ENCODE measurements at places on chromosomes 5 and 9.

GRCh38 chr9:117917873-117918272 lies 213.7 kb downstream of the TLR4 start:
- DNase-seq, result no peak

DNA sequence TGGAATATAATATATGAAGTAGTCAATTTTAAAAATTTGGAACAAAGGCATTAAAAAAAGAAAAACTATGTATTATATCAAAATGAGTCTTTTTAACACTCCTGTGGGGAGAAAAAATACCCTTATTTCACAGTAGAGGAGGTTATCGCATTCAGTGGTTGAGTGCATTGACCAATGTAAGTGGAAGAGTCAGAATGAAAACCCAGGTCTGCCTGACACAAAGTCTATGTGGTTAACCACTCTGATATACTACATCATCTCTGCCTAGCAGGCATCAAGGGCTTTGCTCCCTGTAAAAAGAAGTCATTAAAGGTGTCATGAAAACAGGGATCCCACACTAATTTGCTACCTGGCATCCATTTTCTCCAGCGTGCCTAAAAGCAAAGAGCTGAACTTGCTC lies 417.2 kb upstream of the C9orf72 start:
- no peak for DNase-seq

GRCh38 chr9:113462781-113463286 lies 693 bp upstream of the RGS3 start:
- DNase-seq, result no peak

DNA sequence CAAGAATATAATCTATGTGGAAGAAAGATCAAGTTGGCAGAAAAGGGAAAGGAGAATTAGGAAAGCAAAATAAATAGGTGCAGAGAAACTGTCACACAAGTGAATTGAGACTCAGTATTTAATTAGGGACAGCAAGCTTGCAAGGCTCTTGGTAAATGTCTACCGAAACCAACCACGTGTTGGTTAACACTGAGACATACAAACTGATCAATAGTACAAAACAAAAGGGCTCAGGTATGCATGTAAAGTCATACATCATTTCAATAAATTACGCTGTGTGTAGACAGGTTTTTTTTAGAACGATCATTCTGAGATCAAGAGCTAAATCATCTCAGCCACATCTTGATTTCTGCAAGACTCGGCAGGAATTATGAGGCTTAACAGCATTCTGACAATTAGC lies 225.4 kb downstream of the EBF1 start:
- DNase-seq, result no peak

DNA sequence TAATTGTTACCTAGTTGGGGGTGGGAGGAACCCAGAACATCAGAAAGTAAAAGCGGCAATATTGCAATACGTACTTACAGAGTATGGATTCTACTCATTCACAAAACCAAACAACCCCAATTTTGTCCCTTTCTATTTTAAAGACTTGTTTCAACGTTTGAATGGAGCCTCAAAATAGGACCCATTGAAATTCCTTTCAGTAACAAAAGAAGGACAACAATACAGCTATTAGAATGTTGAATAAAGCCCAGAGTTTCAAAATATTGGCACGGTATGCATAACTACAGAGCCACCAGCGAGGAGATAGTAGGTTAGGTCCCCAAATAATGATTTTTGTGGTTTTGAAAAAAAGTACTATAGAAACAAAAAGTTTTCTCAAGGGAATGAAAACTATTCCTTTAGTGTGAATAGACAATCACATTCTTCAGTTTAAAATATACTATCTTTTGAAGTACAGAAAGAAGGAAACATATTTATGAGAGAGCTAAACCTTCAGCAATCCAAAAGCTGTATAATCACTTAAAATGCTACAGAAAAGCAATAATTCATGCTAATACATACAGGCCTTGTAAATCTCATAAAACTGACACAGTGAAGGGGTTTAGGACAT lies 235.5 kb downstream of the RFX3 start:
- DNase-seq, result no peak

DNA sequence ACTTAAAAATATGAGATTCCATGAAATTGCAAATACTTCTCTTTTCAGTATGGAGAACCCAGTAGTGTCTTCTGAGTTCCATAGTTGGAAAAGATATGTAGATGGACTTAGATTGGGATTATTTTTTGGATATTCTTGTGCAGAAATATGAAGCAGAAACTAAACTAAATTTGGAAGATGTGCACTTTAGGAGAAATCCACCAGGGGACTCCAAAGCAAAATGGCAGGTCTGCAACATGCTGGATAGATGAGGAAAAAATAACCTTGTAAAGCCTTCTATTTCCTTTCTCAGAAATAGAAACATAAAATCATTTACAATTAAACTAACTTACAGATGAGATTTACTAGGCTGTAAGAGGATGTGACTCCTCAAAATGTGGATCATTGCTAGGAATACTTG lies 49.2 kb upstream of the MINAR2 start:
- DNase-seq, result no peak

DNA sequence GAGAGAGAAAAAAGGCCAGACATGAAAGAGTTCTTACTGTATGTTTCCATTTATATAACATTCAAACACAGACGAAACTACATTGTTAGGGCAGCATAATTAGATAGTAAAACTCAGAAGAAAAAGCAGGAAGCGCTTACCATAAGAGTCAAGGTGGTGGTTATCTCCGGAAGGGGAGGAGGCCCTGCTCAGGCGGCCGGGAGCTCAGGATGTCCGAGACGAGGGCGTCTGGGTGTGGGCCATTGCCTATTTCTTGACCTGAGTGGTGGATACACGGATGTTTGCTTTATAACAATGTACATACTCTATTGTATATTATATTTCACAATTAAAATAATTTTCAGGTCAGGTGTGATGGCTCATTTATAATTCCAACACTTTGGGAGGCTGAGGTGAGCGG lies 80.9 kb upstream of the COL5A1 start:
- no peak for DNase-seq

DNA sequence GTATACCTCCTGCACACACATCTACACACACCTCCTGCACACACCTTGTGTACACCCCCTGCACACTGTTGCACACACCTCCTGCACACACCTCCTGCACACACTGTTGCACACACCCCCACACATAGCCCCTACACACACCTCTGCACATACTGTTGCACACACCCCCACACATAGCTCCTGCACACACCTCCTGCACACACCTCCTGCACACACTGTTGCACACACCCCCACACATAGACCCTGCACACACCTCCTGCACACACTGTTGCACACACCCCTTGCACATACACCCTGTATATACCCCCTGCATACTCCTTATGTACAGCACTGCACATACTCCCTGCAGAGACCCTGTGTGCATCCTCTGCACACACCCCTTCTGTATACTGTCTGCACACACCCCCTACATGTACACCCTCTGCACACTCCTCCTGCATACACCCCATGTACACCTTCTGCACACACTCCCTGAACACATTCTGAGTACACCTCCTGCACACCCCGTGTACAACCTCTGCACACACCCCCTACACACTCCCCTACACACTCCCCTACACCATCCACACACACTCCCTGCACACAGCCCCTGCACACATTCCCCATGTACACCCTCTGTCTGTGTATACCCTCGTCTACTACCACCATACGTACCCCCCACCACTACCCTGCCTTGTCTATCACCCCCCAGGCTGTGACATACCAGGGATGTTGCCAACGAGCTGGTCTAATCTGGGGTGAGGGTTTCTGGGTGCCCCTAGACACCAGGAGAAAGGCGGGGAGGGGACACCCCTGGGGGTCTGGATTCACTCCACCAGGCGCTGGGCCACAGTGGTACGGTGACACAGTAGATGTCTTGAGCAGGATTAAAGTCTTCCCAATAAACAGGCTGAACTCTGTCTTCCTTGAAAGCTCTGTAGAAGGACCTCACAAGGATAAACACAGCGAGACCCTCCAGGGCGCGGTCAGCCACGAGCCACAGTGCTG lies 1.1 kb upstream of the CEP72 start:
- DNase-seq, result no peak

GRCh38 chr5:137305971-137306602 lies 193.0 kb downstream of the SPOCK1 start:
- DNase-seq, result no peak

GRCh38 chr5:37844009-37844408 lies 4.2 kb upstream of the GDNF start:
- DNase-seq, result no peak

- DNase-seq, result no peak
Measured at GRCh38 chr5:23996525-23996924, 489.1 kb downstream of the PRDM9 start.

DNA sequence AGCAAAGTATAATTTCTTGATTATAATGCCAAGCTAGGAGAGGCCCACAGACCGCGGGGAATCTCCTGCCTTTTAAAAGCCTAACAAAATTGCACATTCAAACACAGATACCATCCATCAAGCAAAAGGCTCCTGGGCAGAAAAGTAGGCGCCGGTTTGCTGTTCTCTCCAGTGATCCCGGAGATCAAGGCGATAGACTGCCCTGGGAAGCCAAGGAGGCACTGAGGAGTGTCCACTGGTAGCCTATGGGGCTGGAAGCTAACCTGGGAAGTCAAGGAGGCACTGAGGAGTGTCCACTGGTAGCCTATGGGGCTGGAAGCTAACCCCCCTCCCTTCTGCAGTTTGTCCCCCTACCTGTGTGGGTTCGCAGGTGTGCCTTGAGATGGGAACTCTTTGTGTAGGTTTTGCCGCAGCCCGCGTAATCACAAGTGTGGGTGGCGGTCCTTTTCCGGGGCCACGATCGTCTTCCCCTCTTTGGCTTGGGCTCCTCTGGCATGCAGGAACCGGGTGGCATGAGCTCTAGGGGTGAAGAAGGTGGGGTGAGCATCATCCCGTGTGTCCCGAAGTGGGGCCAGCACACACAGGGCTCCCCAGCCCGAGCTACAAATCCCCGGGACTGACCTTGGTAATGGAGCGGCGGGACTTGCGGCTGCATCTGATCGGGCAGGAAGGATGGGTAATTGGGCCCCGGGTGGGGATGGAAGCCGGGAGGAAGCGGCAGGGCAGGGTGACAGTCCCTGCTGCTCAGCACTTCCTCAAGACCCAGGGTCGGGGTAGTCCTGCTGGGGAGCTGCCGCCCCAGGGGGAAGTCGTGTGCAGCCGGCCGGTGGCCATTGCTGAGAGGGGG lies 2.7 kb downstream of the KLF4 start:
- no peak for DNase-seq

DNA sequence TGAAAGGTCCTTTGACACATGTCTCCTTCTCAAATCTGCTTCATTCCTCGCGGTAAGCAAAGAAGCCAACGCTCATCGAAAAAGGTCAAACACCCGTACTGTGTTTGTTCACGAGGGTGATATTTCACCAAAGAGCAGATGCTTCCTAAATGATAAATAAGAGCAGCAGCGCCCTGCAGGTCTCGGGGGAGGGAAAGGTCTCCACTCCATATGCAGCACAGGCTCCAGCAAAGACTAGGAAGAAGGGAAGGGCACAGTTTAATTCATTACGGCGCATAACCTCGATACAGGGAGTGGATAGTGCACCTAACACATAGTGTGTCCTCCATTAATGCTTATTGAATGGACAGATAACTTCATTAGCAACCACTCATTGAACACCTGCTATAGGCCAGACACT lies 593.3 kb downstream of the CDK5RAP2 start:
- DNase-seq, result no peak

GRCh38 chr5:158349987-158350386 lies 491.0 kb upstream of the CLINT1 start:
- DNase-seq, result no peak

GRCh38 chr9:86185872-86186271 lies 73.6 kb downstream of the C9orf153 start:
- no peak for DNase-seq
